Neural crest cell (in vitro differentiated cells): ENCODE measurements at places on chromosomes 5 and 9. TPM values are rescaled to one million over a fixed set of nuclear protein-coding genes. Genes with fewer than 3 reads are reported as not detected.

DNA sequence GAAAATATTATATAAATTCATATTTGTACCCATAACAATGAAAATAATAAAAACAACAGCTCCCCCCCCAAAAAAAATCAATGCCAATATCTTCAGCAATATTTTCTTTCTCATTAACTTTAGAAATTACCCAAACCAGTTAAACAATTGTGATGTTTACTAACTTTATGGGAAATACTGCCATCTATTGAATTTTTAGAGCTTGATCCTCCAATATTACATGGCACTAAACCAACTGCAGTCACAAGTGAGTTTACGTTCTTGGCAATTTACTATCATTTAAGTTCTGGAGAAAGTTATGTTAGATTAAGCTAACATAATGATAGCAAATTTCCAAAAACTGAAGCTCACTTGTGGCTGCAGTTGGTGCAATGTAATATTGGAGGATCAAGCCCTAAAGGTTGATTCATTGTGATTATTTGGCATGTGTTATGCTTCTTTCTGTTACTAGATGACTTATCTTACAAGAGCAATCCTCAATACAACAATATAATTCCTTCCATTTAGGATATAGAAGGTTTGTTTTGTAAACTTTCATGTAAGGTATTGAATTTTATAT, 379.5 kb downstream of the CDH18 start:
- no peak for DNase-seq

GRCh38 chr9:105258225-105258737, 13.8 kb downstream of the SLC44A1 start:
- no peak for DNase-seq

DNA sequence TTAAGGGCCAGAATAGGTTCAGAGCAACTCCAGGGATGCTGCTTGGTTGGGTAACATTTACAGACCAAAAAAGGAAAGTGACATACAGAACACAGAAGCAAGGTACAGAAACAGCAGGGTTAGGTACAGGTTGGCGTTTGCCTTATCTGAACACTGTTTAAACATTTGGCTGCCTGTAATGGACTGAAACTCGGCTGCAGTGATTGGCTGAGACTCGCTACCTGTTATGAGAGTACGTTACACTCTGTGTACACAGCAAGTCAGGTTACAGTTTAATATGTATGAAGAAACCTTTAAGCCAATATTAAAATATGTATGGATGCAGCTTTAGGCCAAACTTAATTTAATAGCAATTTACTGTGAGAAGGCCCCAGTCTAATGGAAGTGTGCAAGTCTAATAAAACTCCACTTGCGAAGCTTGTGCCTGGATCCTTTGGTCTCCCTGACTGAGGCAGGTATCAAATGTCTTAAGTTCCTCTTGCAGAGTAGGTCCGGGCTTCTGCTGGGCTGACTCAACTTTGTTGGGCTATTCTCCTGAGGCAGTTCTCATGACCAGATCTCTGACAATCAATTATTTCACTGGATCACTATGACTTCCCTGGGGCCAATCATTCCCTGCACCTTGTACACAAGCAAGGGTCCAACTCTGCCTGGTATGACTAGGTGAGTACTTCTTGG, 204.9 kb downstream of the ZNF462 start:
- DNase-seq = no peak

Gene SPINK6
- not detected in 2 replicates for total RNA-seq

DNA sequence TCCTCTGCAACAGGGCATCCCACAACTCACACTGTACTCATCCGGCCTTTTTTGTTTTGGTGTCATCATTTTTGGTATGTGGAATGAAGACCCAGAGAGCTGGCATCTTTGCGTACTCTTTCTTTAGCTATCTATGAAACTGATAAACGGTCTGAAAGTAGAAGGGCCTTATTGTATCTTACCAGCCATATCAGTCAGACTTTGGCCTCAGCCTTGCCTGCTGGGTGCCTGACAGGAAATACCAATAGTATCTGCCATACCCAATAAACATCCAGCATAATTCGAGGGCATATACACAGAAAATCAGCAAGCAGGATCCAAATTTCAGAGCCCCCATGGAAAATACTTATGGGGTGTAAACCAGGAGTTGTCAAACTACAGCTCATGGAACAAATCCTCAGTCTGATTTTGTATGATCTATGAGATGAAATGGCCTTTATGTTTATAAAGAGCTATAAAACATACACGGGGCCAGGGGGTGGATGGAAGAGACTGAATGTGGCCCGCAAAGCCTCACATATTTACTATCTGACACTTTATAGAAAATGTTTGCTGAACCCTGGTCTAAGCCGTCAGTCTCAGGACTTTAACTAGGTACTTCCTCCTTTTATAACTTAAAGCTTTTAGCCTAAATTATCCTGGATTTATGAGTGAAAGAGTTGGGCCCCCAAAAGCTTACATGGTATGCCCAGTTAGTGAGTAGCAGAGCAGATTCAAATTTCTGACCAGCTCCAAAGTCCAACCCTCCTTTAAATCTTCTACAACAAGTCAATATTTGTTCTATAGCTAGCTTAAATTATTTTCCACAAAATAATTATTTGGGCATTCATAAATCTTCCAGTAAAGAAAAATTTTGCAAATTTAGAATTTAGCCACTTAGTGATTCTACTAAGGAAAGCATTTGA, 308.0 kb upstream of the PUM3 start:
- no peak for DNase-seq

- DNase-seq = no peak
Observed at GRCh38 chr9:4927043-4927471, 58.0 kb upstream of the JAK2 start.

DNA sequence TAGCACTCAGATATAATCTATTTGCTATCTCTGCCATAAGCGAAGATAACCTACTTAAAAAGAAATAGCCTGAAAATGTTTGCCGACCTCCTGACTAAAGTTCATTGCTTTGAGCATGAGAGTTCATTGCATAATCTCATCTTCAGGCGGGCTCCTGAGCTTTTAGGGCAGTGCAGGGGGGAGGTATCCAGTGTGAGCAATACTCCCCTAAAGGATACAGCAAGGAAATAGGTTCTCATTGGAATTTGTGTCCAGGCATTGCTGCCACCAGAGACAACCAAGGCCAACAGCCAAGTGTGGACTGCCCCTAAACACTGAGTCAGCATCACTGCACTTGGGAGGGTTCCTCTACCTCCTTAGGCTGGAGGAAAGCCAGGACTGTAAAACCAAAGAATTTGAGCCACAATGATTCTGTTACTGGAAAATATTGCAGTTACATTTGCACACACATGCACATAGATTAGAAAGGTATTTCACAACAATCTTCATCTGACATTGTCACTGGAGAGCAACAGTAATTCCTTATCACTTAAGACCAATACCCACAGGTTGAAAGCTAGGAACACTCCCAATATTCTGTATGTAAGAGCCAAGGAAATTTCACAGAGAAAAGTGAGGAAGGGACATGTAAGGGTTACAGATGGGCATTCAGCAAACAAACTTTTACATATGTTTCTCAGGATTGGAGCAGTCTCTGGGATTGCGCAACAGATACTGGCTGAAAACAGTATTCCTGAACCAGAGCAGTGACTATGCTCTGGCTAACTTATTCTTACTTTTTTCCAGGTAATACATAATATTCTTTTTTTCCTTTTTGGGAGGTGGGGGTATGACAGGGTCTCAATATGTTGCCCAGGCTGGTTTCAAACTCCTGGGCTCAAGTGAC, 98.6 kb upstream of the TLE1 start:
- no peak for DNase-seq

Gene NMUR2
- total RNA-seq = 0.23 TPM in 1 of 2 replicates, not detected in the other

DNA sequence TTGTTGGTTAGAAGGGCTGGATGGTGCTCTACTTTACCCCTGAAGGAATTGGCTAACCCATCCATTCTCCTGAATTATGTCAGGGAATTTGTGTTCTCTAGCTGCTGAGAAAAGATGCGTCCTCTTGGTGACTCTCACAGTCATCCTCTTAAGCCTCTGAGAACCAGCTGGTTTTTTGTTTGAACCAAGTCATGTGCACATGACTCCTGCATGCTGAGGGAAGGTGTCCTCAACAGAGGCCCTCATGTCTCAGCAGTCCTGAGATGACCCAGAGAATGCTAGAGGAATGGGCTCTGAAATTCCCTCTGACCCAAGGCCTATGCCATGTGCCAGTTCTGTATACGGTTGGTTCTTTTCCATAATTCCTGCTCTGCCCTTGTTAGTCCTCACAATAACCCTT, 10.4 kb upstream of the C5orf63 start:
- no peak for DNase-seq

GRCh38 chr9:19162956-19163355, 35.7 kb upstream of the PLIN2 start:
- no peak for DNase-seq

DNA sequence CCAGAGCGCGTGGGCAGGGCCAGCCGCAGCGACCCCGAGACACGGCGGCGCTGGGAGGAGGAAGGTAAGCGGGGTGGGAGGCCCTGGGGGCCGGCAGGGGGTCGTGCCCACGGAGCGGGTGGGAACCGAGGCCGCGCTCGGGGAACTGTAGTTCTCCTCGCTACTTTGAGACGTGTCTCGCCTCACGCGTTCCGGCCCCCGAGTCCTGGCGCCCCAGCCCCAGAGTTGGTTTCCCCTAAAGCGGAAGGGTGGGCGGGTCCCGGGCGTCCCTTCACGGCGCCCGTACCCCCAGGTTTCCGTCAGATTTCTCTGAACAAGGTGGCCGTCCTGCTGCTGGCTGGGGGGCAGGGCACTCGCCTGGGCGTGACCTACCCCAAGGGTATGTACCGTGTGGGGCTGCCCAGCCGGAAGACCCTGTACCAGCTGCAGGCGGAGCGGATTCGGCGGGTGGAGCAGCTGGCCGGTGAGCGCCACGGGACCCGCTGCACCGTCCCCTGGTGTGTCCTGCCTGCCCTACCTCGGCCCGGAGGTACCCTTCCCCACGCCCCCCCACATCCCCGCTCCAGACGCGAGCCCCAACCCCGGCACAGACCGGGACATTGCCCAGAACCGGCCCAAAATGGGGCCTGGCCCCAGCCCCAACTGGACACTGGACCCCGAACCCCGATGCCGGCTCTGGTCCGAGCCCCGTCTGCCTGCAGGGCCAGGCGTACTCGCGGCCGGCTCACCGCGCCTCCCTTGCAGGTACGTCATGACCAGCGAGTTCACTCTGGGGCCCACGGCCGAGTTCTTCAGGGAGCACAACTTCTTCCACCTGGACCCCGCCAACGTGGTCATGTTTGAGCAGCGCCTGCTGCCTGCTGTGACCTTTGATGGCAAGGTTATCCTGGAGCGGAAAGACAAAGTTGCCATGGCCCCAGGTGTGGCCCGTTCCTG, 709 bp downstream of the UAP1L1 start:
- no peak for DNase-seq

Gene PCDHB2
- 52.6 and 57.8 TPM in 2 replicates for total RNA-seq

Gene CCL28
- total RNA-seq = not detected in 2 replicates

Gene C1QTNF2
- total RNA-seq = 0.42 and 0.43 TPM in 2 replicates

DNA sequence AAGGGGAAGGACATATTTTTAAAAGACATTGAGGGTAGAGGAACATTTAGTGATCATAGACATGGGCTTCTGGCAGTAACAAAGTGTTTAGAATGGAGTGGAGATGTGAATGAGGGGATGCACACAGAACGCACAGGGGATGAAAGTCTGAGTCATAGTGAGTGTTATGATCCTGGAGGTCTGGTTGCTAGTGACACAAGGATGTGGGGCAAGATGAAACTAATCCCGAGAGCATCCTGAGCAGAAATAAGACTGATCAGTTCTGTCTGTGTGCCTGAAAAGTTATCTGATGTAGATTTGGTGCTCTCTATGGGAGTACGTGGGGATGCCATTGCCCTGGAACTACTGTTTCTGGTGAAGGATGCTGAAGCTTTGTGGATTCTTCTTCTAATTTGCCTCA, 141.1 kb downstream of the CHSY3 start:
- DNase-seq = no peak

DNA sequence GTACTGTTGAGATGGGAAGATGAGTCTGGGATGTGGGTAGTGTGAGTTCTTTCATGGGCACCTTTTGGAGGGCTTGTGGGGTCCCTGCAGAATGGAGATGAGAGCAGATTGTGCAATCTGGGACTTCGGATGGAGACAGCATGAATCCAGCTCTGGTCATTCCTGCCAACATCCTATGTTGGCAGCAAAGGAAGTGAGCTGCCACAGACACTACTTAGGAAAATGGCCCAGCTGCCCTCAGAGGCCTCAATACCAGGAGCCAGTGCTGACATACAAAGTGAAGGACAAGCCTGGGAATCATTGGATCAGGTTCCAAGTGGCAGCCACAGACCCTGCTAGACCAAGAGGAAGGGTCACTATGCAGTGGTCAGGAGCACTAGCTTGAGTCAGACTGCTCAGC, 402.8 kb downstream of the CDK5RAP2 start:
- no peak for DNase-seq

GRCh38 chr9:38131729-38132128, 62.7 kb upstream of the SHB start:
- no peak for DNase-seq

- no peak for DNase-seq
Observed at GRCh38 chr5:90221951-90222350, 187.6 kb downstream of the CETN3 start.

DNA sequence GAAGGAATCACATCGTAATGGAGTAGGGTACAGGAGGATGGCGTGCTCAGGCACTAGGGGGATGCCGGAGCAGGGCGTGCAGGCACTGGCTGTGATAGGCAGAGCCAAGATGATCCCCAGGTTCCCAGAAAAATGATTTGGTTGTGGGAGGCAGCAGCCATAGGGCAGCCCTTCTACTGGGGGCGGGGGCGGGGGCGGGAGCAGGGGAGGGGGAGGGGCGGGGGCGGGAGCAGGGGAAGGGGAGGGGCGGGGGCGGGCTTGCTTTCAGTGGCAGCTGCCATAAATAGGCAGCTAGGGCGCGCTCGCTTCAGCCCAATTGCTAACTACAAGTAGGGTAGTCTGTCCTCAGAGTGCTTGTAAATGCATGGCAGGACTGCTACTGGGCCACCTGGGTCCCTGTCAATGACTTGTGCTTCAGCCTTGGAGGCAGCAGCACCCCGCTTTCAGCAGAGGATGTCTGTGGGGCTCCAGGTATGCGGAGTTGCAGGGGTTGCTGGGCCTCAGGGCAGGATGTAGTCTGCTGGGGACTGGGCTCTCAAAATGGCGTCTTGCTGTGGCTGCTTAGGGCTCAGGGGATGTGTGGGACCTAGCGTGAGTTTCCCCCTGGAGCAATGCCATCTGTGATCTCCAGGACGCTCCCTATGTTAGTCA, 354.3 kb downstream of the RAB3C start:
- DNase-seq = no peak

Gene CNTNAP3
- total RNA-seq = 5.4 and 6.0 TPM in 2 replicates

- no peak for DNase-seq
Observed at GRCh38 chr5:60512117-60512516, 187.8 kb downstream of the DEPDC1B start.

DNA sequence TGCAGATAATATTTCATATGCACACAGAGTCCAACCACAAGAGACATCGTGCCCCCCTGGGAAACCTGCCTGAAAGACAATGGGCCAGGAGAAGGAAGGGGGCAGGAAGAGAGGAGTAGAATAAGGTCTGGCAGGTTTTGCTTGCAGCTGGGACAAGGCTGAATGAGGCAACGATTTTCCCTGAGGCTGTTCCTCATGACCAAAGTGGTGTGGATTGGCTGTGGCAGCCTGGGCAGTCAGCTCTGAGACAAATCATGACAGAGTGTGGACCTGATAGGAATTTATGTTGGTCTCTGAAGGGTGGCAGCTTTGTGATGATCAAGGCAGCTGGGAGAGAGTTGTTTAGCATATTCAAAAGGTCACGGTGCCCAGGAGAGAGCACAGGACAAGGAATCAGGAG, 119.3 kb downstream of the NMUR2 start:
- no peak for DNase-seq

Gene AQP3
- 1.1 TPM in 2 replicates for total RNA-seq
